ENCODE measurements at places on chromosomes 5 and 9.

DNA sequence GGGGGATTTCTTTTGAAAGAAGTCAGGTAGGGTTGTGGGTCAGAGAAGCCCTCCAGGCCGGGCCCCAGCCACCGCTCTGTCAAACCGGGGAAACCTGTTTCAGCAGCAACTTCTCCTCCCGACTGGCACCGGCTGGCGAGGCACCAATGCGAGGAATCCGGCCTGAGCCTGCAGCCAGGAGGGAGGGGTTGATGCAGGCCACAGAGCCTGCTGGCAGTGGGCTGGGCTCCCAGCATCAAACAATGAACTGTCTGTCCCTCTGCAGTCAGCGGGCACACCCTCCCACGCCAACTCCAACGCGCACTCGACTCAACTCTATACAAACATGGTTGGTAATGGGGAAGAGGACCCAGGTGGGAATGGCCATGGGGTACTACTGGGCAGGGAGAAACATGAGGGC is 12.1 kb downstream of the PCDH1 start:
- no peak for DNase-seq

DNA sequence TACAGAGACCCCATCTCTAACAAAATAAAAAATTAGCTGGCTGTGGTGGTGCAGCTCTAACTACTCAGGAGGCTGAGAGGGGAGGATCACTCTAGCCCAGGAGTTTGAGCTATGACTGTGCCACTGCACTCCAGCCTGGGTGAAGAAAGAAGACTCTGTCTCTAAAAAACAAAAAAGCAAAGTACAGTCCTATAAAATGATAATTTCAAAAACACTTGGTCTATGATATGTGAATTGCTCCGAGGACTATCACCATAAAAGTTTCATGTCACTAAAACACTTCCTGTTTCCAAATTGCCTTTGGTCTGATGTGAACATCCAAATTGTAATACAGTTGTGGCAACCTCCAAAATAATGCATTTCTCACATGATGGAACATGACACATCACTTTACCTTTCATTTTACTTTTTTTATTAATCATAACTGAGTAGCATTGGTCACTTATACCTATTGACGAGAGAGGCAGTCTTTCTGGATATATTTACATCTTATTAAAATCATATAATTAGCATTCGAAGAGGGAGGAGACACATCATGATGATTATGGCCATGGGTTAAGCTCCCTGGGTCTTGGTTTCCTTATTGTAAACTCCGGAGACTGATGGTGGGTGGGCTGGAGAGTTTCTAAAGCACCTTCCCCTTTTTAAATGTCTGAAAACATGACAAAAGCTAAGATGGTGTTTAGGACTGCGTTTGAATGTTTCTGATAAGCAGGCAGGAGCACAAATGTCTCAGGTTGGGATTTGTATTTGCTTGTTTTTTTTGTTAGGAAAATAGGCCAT is 25.8 kb upstream of the CD180 start:
- no peak for DNase-seq

GRCh38 chr9:87635656-87636501 is 90.0 kb upstream of the CTSL start:
- no peak for DNase-seq

DNA sequence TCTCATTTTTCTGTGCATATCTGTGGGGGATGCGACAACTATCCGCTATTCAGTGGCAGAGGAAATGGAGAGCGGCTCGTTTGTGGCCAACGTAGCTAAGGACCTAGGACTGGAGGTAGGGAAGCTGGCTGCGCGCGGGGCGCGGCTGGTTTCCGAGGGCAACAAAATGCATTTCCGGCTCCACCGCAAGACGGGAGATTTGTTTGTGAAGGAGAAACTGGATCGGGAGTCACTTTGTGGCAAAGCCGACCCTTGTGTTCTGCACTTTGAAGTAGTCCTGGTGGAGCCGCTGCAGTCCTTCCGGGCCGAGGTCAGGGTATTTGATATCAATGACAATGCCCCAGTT is 320 bp downstream of the PCDHB1 start:
- DNase-seq = no peak

GRCh38 chr9:123248630-123249029 is 19.8 kb downstream of the STRBP start:
- DNase-seq = no peak

DNA sequence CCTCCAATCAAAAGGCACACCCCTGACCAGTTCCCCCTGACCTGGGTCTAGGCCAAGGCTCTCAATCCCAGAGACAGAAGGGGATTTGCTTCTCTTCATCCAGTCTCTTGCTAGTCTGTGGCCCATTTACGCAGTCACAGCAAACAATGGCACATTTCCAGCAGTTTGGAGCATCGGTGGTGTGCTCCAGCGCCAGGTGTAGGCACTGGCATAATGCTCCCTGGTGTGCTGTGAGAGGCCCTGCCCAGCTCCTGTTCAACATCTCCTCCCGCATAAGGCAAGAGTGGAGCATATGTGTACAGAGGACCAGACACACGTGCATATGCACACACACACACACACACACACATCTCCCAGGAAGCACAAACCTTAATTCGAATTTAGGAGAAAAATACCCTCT is 79.5 kb upstream of the ERCC6L2 start:
- no peak for DNase-seq

Data from activated CD4-positive, alpha-beta T cell treated with anti-CD3 and anti-CD28 coated beads, Interleukin-2, amount 10 ng/mL, durations not matched to agents 7 days and 5 days (primary cell).